ENCODE measurements at places on chromosomes 6 and 20.

- no peak for DNase-seq
These were observed 222.8 kb downstream of the KCNQ5 start for GRCh38 chr6:72844614-72845013.

- DNase-seq, result no peak
These were observed 5.1 kb upstream of the MRS2 start for GRCh38 chr6:24397631-24398030.

GRCh38 chr20:35616465-35617396 lies 1.1 kb downstream of the SPAG4 start:
- DNase-seq, result peak; percentile 16

DNA sequence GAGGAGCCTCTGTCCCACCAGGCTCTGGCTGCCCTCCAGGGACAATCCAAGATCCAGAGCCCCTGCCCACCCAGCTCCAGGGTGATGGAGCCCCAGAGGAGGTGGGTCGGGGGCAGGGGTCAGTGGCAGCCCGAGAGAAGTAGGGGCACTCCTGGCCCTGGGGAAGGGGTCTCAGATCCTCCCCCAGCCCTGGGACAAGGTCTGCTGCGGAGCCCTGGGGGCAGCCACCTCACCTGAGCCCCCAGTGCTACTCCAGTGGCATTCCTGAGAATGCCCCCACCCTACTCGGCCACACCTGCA lies 2.7 kb upstream of the LAMA5 start:
- DNase-seq, result no peak

- DNase-seq, result no peak
These were observed 251.2 kb upstream of the MOCS1 start for GRCh38 chr6:40185486-40185885.

GRCh38 chr6:23522792-23523547 lies 603.0 kb upstream of the NRSN1 start:
- DNase-seq, result no peak

- DNase-seq, result no peak
These were observed 8.6 kb downstream of the AARS2 start for GRCh38 chr6:44304282-44305199.

DNA sequence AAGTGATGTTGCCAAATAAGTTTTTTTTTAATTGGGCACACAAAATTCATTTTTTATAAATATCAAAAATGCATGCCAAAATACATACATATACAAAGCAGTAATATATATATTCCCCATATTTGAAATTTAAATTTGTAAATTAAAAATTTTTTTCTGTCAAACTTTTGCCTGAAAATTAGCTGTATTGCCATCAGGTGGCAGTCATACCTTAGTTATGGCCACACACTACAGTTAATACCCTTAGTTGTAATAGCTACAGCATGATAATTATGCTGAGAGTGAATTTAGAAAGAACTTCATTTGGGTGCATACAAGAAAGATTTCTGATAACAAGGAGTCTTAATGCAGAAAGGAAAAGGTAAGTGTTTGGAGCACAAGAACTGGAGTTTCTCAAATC lies 46.2 kb upstream of the SDHAF4 start:
- no peak for DNase-seq

DNA sequence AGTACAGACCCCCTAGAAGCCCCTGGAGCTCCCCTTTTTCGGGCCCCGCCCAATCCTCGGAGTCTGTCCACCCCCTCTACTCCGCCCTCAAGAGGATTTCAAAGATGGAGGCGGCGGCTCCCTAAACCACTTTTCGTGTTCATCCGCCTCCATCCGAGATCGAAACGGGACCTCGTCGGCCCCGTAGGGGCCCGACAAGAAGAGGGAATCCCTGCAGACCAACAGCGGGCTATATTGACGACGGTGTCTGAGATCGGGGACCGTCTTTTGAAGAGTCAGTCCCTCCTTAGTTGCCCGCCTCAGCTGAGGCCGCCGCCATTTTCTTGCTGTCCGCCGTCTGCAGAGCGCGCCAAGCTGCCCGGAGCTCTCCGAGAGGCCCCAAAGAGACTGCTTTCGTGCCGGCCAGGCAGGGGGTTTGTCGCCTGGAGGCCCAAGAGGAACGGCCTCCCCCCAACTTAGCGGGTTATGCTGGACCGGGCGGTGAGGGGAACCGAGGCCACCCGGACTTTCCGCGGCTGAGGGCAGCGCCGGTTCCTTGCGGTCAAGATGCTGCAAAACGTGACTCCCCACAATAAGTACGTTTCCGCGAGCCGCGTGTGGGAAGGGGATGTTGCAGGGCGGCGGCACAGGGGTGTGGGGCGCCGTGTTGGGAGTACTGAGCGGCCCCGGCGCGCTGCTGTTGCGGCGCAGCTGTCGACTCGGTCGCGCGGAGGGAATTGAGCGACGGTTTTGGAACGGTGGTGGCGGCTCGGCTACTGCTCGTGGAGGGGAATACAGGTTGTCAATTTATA lies 4.2 kb downstream of the BRD2 start:
- DNase-seq, result no peak

- no peak for DNase-seq
These were observed 30.8 kb upstream of the FILIP1 start for GRCh38 chr6:75524322-75524972.

GRCh38 chr20:50646483-50646996 lies 44.8 kb downstream of the RIPOR3 start:
- DNase-seq, result no peak

- DNase-seq, result no peak
These were observed 28.1 kb upstream of the IBTK start for GRCh38 chr6:82275686-82276085.

GRCh38 chr6:13058051-13058450 lies 270.3 kb downstream of the TBC1D7 start:
- DNase-seq, result no peak

- no peak for DNase-seq
These were observed 61.4 kb downstream of the CD24 start for GRCh38 chr6:106913111-106913510.

GRCh38 chr20:33635341-33635740 lies 26.8 kb upstream of the C20orf144 start:
- no peak for DNase-seq

DNA sequence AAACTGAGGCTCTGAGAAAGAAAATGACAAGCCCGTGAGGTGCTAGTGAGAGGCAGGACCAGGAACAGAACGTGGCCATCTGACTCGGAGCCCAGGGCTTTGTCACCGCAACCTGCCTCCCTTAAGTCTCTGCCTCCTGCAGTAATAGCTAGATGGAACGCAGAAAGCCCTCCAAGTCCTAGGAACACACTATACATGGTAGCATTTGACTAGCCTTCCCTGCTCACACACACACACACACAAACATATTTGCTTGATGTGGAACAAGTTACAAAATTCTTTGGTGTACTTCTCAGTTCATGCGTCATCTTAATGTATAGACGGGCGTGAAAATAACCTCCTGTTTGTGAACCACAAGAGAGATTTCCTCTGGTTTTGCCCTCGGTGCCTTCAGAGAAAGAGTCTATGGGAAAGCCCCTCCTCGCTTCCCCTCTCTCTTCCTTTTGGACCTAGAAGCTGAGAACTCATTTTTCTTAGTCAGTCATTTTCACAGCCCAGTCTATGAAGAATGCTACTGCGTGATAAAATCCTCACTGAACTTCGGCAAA lies 38.8 kb downstream of the C6orf52 start:
- DNase-seq, result no peak

GRCh38 chr6:37559050-37559449 lies 59.4 kb upstream of the CCDC167 start:
- DNase-seq, result no peak

GRCh38 chr6:52640170-52640569 lies 30.7 kb upstream of the TMEM14A start:
- DNase-seq, result no peak

- DNase-seq, result no peak
These were observed 459.9 kb upstream of the MARCKS start for GRCh38 chr6:113397236-113397635.

DNA sequence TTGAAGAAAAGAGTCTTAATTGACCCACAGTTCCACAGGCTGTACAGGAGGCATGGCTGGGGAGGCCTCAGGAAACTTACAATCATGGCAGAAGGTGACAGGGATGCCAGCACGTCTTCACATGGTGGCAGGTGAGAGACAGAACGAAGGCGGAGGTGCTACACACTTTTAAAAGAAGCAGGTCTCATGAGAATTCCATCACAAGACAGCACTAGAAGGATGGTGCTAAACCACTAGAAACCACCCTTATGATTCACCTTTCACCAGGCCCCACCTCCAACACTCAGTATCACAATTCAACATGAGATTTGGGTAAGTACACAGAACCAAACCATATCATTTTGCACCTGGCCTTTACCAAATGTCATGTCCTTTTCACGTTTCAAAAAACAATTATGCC lies 20.9 kb downstream of the TAGAP start:
- no peak for DNase-seq

DNA sequence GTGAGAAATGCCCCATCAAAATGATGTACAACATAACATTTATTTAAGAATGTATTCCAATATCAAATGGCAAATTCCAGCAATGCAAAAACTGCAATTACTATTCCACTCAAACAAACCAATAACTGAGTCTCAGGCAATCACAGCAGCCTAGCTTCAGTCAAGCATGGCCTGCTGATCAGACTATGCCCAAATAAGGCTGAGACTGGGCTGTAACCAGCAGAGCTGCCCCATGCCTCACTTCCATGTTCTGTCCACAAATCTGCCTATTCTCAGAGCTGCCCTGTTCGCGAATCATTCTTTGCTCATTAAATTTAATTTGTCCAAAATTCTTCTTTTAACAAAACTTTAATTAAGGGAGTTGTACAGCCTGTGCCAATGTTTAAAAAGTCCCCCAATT lies 155.4 kb downstream of the FNDC1 start:
- no peak for DNase-seq

GRCh38 chr6:105428342-105428957 lies 25.6 kb upstream of the PREP start:
- no peak for DNase-seq

GRCh38 chr20:47216819-47217410 lies 139.6 kb downstream of the ZMYND8 start:
- DNase-seq, result no peak

- no peak for DNase-seq
These were observed 96.6 kb downstream of the SULF2 start for GRCh38 chr20:47688385-47689381.

DNA sequence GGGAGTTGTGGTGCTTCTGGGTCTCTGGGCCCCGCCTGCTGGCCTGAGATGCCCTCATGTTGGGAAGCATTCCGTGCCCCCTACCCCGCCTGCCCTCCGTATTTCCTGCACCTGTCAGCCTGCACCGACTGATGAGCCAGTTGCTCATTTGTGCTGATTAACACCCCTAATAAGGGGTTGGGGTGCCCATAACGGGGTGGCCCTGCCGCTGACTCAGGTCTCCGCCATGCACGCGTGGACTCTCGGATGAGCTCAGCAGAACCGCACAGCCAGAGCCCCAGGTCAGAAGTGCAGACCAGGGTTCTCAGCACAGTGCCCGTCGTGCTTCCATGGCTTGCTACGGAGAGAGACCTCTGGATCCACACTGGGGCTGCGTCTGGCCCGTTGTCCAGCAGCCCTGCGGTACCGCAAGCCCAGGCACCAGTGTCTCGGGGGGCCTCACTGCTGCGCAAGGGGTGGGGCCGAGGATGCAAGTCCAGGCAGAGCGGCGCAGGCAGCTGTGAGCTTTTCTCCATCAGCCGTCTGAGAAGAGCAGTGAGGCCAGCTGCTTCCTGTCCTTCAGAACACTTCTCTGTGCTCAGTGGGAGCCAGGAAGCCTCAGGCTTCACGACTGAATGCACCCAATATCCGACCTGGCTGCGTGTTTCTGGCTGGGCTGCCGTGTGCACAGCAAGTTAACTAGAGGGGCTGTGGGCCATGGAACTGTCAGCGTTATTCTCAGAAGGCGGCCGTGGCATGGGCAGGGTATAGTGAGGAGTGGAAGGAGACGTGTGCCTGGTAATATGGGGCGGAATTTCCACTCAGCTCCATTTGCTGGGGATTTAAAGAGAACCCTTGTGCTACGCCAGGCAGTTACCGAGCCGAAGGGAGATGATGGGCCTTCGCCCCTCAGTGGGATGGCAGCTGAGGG lies 18.6 kb downstream of the MTG2 start:
- peak; percentile 43 for DNase-seq

DNA sequence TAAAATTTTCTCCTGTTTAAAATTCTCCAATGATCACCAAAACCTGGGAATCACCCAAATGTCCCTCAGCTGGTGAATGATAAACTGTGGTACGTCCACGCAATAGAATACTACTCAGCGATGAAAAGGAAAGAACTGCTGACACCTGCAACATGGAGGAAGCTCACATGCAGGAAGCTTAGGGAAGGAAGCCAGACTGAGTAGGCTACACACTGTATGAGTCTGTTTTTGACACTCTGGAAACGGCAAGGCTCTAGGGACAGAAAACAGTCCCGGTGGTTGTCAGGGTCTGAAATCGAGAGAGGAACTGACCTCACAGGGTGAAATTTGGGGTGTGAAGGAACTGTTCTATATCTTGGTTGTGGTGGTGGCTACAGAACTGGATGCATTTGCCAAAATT lies 25.2 kb upstream of the TLDC2 start:
- no peak for DNase-seq

GRCh38 chr6:107786709-107787588 lies 37.2 kb downstream of the SCML4 start:
- no peak for DNase-seq
